Astrocyte (in vitro differentiated cells and primary cell): ENCODE measurements at places on chromosomes 3 and 15. TPM values are rescaled to one million over a fixed set of nuclear protein-coding genes. Genes with fewer than 3 reads are reported as not detected.

MYO1E gene
- 227 and 244 TPM in 2 replicates for total RNA-seq

CYP11A1 gene
- 0.43 and 0.60 TPM in 2 replicates for total RNA-seq

PRTG gene
- 13.6 and 39.4 TPM in 2 replicates for total RNA-seq

MAP6D1 gene
- 4.6 and 4.8 TPM in 2 replicates for total RNA-seq

CDCP1 gene
- total RNA-seq = 4.2 and 6.8 TPM in 2 replicates

SLC6A6 gene
- 18.6 and 24.2 TPM in 2 replicates for total RNA-seq

DRD3 gene
- not detected in 2 replicates for total RNA-seq

ERC2 gene
- 4.1 and 7.4 TPM in 2 replicates for total RNA-seq

SERINC4 gene
- 0.30 TPM in 1 of 2 replicates, not detected in the other for total RNA-seq

TXNRD3 gene
- 7.6 and 11.1 TPM in 2 replicates for total RNA-seq

PRKCI gene
- 59.3 and 65.2 TPM in 2 replicates for total RNA-seq

DCUN1D1 gene
- 49.0 and 50.2 TPM in 2 replicates for total RNA-seq

SLC9C1 gene
- total RNA-seq = not detected in 2 replicates

CD96 gene
- total RNA-seq = 0.61 and 1.0 TPM in 2 replicates

PLA2G4D gene
- total RNA-seq = not detected in 2 replicates

COL8A1 gene
- total RNA-seq = 118 and 123 TPM in 2 replicates

SLC28A2 gene
- not detected in 2 replicates for total RNA-seq

P2RY13 gene
- not detected in 2 replicates for total RNA-seq
